ENCODE measurements at places on chromosomes 7 and 10.

DNA sequence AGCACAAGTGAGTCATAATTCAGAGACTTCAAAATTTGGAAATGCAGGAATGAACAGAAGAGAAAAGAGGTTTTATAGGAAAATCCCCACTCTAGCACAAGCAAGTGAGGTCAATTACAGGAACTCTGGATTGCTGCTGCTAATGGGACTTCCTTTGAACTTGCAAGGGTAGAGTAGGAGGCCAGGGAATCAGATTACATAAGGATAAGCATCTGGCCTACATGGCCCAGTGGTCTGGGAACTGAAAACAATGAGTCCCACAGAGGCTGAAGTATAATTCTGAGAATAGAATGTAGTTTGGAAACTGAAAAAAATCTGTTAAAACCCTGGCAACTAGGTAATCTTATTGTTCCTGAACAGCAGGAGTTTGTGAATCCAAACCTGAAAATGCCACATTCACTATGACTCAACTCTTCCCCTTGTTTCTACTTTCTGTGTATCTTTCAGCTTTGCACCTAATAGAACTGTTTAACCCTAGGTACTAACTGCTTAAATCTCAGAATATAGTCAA lies 66.5 kb downstream of the CTNNA3 start:
- no peak for DNase-seq

GRCh38 chr10:60916025-60916424 lies 28.0 kb downstream of the RHOBTB1 start:
- no peak for DNase-seq

DNA sequence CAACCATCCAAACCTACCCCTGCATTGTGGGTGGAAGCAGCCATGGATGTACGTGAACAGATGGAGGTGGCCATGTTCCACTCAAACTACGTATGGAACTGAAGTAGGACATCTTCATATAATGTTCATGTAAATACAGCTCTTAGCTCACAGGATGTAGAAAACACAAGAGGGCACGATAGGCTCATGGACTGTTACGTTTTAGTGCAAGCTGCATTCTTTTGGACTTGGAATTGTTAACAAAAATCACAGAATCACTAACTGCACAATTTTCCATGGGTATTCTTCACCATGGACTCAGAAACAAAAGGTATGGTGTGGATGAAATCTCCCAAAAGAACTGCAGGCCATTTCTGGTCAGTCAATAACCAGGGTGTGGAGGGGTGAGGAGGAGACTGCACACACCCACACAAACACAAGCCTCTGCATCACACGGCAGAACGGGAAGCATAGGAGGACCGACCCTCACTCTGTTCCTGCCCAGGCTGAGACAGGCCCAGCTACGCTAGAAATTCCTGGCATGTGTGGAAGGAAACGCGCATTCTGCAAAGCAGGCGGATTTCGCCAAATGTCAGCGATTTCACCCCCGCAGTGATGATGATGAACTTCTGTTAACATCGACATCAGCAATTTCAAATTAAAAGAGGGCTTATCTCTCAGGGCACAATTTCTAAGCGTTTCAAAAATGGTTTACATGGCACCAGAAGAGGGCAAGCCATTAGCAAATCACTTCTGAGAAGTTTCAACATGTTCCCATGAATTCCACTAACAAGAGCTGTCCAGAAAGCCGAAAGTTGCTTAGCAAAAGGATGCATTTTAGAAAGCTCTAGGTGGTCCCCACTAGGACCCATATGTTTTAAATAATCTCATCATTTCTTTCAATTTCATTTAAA lies 149.0 kb downstream of the TNS3 start:
- DNase-seq = no peak

GRCh38 chr7:38241071-38241470 lies 32.4 kb downstream of the TARP start:
- no peak for DNase-seq

DNA sequence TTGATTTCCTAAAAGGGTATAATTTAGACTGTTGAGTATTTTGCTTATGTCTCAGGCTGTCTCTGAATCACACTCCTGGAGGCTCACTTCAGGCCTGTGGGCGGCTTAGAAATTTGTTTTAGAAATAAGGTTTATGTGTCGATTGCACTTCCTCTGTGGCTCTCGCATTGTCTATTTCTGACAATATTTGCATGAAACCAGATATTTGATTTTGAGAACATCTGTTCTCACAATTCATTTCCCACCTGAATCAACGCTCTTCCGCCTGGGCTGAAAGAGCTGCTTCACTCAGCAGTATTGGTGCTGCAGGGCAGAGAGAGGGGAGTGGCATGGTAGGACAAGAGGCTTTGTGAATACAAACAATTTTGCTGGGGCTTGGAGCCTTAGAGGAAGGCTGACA lies 262.0 kb downstream of the ADRA2A start:
- no peak for DNase-seq

DNA sequence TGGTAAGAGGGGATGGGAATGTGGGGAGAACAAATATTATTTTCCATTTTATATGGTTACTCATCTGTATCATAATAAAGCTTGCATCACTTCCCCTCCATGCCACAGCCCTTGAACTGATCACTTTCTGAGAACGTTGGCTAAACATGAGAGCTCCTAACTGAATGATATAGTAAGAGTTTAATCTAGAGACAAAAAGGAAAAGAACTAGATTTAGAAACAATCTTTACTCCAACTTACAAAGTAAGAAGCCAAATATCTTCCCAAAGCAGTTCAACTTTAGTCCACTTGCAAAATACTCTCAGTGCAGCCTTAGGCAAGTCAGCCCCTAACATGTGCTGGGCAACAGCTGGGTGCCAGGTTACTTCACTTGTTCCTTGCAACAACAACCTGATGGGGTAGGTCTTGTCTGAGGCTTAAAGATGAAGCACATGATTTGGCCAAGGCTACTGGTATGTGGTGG lies 20.3 kb downstream of the SMURF1 start:
- DNase-seq = no peak

DNA sequence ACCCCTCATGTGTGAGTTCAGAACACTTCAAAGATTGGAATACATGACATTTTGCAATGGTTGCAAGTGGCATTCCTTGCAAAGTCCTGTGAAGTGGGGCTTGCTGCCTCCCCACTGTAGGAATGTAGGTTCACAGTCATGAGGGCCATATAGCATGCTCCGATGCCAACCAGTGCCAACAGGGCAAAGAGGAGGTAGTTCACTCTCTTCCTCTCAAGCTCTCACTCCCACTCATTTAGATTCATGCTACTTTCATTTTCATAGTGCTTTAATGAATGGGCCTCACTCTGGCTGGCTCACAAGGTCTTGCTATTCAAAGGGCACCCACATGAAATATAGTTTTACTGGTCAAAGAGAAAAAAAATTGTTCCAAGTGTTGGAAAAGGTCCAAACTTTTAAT lies 169.9 kb upstream of the AOAH start:
- DNase-seq = no peak

DNA sequence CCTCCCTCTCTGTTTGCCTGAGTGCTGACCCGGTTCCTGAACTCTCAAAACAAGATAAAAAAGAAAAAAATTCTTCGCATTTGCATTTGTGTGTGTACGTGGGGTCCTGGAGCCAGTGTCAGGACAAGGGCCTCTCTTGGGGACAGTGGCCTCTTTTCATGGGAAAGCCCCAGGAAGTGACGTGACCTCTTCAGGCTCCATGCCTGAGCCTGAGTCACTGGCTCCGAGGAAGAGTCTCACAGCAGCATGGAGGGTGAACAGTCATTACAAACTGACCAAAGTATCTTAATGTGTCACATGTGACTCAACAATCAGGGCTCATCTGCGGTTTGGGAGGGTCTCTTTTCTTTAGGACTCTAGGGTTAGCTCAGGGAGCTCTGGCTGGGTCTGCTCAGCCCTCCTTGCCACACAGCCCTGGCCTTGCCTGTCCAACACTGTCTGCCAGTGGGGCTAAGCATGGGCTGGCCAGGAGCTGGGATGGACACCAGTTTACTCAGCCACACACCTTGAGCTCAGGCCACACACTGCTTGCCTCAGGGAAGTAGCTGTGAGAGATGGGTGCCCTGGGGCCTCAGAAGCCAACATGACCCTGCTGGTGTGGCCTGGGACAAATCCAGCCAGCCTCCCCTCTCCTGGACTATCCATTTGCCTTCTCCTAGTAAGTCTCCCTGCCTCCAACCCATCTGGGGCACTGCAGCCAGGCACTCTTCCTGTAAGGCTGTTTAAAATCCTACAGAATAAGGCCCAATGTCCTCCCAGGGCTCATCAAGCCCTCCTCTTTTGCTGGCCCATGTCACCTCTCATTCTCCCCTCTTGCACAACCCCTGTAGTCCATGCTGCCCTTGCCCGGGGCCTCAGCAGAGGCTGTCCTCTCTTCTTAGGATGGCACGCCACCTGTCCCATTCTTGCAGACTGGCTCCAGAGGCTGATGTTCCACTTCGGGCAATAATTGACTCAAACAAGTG lies 10.5 kb downstream of the TMEM273 start:
- no peak for DNase-seq

GRCh38 chr7:156602283-156602682 lies 38.3 kb upstream of the RNF32 start:
- no peak for DNase-seq

DNA sequence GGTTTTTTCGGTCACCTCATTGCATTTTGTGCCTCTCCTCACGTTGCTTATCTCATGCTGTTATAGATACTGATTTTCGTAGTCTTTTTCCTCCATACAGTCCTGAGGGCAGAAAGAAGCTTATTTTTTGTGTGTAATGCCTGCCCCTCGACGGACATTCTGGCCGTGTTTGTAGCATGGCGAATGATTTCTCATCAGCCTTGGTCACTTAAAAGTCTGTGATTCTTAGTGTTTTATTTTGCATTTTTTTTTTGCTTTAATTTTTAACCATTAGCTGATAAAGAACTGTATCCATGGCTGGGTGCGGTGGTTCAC lies 469 bp upstream of the NOC3L start:
- no peak for DNase-seq

DNA sequence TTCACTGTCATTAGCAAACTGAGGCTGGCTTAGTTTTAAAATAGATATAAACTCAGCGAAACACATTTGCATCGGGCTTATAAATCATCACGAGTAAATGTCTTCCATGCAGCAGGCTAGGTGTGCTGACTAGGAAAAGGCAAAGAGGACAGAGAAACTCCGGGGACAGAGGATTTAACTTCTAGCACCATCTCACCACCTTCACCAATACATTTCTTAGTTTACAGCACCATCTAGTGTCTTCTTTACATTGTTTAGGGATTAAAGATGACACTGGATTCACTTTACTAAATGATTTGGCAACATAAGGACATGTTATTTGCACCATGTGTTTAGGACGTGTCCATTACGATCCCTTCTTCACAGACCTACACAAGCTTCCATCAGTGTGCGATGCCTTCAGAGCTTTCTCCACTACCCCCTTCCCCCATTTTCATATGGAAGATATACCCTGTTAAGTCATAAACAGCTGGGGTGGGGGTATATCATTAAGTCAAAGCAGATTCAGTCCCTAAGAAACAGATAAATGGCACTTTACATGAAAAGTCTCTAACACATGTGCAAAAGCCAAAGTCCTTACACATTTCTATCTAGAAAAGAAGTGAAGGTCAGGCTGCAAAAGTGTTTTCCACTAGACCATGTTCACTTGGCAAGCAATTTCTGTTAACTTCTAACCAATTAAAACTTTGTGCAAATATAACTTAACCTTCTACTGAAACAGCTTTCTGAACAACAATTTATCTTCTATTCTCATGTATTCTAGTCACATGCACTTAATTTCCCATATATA lies 103.3 kb downstream of the GRB10 start:
- no peak for DNase-seq

DNA sequence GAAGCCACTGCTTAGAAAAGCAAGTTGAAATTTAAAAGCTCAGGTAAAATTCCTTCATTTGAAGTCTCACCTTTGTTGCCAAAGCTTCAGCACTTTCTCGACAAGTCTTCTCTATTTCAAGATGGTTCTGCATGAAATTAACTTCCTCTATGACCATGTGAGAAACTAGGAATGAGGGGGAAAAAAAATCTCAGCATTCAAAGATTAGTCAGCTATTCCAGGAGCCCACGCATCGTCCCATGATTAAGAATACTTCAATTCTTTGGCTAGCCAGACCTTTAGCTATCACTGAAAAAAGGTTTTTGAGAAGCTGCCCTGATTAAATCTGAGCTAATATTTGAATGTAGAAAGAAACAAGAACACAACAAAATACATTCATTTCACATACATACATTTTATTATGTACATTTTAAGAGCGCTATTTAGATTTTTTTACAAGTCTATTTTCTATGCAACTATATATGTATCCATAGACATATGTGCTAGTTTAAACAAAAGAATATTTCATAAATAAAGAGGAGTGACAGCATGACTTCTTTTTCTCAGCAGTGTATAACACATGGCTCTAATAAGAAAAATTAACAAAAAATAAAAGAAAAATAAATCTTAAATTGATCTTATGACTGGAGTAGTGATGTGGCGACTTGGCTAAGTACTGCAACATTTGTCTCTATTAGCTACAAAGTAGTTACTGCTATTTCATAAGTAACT lies 44.8 kb downstream of the SHTN1 start:
- DNase-seq = no peak

GRCh38 chr7:146378196-146378595 lies 261.6 kb downstream of the CNTNAP2 start:
- no peak for DNase-seq

DNA sequence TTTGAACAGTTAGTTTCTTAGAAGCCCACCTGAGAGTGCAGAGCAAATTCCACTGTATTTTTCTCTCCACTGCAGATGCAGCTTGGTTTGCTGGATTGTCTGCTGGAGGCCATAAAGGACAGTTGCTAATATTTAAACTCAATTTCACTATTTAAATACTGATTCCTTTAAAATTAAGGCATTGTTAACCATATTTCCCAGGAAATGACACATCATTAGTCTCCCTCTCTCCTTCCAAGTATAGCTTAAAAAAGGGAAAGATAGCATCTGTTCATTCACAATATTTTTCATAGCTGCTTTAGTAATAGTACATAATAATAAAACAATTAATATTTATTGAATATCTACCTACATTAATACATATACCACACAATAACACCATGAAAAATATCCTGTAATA lies 252.9 kb downstream of the HGF start:
- DNase-seq = no peak

DNA sequence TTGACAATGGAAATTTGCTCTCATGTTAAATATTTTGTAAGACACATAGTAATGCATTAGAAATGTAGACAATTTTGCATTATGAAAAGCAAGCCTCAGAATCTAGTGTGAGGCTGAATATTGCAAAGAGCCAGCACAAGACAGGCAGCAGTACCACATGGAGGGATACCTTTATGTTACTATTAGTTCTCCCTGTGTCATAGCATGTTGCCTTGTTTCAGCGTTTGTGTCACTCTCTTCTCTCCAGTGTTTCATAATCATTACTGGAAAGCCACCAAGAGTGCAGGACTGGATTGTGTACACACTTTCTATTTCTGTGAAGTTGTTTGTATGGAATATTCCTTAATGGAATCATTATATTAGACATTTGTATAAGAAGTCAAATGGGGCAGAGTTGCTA lies 8.5 kb downstream of the AHR start:
- no peak for DNase-seq

GRCh38 chr10:131843881-131844284 lies 56.9 kb upstream of the PPP2R2D start:
- DNase-seq = no peak

GRCh38 chr7:17598846-17599245 lies 300.4 kb downstream of the AHR start:
- DNase-seq = no peak

Measured in CD4-positive, alpha-beta T cell (primary cell).